ENCODE measurements at places on chromosomes 7 and 10.

GRCh38 chr10:125774581-125775191, 935 bp downstream of the MMP21 start:
- DNase-seq: no peak

DNA sequence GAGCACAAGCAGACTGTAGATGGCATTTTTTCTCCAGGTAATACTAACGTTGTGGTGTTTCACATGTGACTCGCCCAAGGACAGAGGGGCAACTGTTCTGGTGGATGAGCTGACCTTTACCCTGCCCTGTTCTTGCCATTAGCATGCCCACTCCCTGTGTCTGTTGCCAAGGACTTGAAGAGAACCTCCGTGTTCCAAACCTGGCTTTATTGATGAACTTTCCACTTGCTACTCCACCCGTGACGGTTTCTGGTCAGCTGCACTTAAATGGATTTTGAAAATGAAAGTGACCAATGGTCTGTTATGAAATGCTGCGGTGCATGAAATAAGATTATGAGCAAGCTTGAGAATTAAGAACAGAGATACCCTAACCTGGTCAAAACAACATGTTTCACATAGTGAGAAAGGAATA, 30.4 kb downstream of the LRRC4 start:
- no peak for DNase-seq

GRCh38 chr10:113473851-113474250, 79.0 kb upstream of the HABP2 start:
- DNase-seq: no peak

DNA sequence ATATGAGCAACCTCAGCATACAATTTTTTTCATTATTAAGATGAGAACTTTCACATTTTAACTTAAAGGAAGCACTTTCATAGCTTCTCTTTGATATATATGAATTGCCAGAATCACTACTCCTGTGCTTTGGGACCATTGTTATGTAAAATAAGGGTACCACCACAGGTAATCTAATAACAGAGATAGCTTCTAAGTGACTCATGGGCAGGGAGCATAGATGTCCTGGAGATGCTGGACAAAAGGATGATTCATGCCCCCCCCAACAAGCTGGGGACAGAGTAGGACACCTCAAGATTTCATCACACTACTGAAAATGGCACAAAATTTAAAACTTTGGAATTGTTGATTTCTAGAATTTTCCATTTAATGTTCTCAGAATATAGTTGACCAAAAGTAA, 641.1 kb downstream of the PCDH15 start:
- DNase-seq: no peak

DNA sequence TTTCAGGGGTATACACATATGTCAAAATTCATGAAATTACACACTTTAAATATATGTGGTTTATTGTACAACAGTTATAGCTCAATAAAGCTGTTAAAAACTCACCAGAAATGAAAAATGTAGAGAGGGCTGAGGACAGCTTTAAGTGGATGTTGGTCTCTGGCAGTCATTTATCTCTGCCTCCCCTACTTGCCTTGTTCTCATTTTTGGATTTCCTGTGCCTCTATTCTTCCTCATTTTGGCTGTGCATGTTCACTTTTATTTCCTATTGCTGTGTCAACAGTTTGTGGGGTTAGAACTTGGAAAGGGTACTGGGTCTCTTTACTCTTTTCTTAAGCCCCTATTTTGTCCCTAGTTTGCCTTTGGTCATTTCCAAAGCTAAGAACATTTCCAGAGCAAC, 18.6 kb upstream of the MEST start:
- no peak for DNase-seq

GRCh38 chr7:97298561-97298960, 181.1 kb downstream of the SDHAF3 start:
- no peak for DNase-seq

DNA sequence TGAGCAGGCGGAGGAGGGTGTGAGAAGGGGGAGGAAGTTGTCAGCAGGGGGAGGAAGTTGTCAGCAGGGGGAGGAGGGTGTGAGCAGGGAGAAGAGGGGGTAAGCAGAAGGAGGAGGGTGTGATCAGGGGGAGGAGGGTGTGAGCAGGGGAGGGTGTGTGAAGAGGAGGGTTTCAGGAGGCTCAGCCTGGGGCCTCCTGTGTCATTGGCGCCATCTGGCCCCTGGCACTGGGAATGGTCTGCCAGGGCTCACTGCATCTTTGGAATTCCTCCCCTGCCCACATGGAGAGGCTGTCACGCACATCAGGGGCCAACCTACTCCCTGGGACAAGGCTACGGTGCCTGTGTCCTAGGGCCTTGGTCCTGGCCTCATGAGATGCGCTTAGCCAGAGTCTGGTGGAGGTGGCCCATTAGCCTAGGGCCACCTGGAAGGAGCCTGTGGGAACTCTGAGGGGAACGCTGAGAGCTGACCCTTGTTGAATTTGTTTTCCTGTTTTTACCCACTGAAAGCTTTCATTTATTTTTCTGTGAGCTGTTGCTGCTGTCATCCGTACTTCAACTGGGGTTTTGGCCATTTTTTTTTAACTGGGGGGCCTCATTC, 18.0 kb downstream of the CAMK2B start:
- no peak for DNase-seq

DNA sequence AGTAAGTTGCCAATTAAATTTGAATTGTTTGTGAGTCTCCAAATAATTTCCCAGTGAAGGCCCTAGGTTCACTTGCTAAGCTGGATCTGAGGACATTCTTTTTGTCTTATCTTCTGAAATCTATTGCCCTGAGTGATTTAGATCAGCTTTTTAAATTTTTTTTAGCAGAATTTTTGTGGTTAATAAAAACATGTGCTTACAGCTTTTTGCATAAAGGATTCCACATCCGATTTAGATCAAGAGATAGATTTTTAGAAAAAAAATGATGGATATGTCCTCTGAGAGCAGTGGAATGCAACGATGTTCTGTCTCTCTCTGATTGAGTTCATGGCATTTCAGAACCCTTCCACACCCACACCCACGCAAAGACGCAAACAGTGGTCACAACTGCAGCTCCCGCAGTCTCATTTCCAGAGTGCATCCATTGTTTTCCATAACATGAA, 358.8 kb downstream of the SUGCT start:
- no peak for DNase-seq

- DNase-seq: no peak
Measured at GRCh38 chr7:42587806-42588205, 324.1 kb downstream of the C7orf25 start.

DNA sequence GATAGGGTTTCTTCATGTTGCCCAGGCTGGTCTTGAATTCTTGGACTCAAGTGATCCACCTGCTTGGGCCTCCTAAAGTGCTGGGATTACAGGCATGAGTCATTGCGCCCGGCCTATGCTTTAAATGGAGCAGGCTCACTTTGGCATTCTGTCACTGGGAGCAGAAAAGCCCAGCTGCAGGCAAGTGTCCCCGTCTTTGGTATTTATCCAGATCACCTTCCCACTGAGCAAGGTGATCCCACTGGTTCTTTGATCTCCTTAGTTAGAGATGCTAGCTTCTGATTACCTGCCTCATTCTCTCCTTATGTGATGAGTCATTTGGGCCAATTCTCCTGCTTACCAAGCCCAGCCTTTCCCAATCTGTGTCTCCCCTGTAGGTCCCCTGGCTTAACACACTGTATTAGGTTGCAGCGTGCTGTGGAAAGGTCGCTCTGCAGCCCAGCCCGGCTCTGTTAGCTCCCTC, 39.3 kb downstream of the SPDYE5 start:
- DNase-seq: no peak

- DNase-seq: no peak
Measured at GRCh38 chr7:37481722-37482288, 33.1 kb upstream of the ELMO1 start.

GRCh38 chr10:42827201-42827600, 44.6 kb downstream of the BMS1 start:
- no peak for DNase-seq

DNA sequence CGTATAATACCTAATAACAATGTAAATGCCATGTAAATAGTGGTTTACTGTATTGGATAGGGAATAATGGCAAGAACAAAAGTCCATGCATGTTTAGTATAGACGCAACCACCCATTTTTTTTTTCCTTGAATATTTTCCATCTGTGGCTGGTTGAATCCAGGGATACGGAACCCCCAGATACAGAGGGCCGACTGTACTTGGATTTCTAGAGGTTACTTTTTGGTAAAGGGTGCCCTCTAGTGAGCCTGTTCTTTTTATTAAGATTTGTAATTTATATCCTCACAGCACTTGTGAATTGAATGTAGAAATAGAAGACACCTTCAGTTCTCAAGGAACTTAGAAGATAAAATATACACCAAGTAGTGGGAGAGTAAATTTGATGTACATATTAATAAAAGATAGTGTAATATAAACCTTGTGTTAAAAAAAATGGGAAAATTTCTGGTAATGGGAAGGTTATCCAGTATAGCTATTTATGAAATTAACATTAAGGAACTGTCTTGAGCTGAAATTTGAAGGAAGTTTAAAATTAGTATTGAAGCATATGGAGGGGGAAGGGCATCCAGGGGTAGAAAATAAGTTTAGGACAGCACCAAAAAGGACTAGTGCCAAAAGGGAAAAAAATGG, 32.0 kb downstream of the EXOC6 start:
- no peak for DNase-seq

- DNase-seq: no peak
Measured at GRCh38 chr10:105742184-105742583, 1101.1 kb downstream of the SORCS3 start.

DNA sequence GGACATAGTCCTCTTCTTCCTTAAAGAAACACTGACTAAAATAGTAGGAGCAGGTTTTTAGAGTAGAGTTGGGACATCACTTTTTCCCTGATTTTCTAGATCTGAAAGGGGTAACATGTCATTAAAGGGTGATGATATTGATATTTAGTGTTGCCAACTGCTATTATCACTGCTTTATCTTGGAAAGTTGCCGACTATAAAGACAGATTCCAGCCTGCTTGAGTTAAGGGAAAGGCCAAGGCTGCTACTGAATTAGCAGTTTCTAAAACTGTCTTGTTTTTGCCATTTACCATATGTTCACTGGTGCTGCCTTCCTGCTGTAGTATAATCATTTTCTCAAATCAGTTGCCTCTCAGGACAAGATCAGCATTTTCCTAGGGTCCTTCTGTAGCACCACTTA, 29.7 kb downstream of the AP3M1 start:
- no peak for DNase-seq

GRCh38 chr10:53664282-53665019, 891.9 kb upstream of the MBL2 start:
- no peak for DNase-seq

DNA sequence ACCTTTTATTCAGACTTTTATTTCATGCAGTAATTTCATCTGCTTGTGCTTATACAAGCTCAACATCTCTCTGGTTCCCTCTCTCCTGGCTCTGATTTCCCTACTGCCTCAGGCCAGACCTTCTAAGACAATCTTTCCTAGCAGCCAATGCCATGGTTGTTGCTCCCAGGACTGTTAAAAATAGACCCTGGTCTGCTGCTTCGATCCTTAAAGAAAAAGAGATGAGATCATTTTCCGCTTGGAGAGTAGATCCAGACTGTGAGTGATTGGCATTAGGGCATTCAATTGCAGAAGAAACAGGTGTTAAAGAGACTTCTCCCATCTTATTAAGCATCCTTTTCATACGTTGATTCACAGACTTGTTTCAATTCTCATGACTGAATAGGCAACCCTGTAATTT, 68.4 kb upstream of the ITGB1 start:
- no peak for DNase-seq

- DNase-seq: no peak
Measured at GRCh38 chr10:92938841-92939240, 90.5 kb downstream of the EXOC6 start.

- no peak for DNase-seq
Measured at GRCh38 chr10:5632446-5632845, 33.9 kb downstream of the ASB13 start.

DNA sequence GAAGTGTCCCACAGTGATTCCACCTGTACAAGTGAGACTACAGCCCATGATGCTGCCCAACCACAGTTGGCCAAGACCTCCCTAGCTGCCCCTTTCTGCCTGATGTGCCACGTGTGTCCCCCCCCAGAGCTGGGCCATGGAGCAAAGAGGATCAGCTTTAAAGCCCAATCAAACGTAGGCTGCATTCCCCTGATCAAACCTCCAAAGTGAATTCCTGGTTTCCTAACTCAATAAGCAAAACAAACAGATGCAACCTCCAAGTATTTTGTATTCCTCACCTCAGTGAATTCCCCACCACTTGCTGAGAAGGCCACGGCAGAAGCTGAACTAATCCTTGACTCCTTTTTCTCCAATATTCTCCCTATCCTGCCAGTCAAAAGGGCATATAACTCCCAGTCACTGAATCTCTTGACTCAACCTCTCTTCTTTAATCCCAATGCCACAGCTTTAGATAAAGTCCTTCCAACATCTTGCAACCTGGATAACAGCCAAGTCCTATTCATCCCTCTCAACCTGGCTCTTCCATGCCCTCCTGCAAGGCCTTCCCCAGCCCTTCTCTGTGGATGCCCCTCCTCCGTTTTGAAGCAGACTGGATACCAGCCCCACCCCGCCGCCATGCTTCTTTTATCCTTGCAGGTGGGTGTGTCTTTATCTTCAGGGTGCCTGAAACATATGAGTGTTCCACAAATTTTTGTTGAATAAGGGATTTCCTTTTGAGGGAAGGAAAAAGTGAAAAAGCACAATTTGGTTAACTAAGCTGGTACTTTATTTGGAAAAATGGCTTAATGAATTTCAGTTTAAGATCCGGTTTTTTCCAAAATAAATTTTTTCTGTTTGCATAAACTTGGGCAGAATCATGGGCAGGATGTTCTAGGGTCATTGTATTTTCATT, 285.2 kb upstream of the MKLN1 start:
- DNase-seq: no peak

DNA sequence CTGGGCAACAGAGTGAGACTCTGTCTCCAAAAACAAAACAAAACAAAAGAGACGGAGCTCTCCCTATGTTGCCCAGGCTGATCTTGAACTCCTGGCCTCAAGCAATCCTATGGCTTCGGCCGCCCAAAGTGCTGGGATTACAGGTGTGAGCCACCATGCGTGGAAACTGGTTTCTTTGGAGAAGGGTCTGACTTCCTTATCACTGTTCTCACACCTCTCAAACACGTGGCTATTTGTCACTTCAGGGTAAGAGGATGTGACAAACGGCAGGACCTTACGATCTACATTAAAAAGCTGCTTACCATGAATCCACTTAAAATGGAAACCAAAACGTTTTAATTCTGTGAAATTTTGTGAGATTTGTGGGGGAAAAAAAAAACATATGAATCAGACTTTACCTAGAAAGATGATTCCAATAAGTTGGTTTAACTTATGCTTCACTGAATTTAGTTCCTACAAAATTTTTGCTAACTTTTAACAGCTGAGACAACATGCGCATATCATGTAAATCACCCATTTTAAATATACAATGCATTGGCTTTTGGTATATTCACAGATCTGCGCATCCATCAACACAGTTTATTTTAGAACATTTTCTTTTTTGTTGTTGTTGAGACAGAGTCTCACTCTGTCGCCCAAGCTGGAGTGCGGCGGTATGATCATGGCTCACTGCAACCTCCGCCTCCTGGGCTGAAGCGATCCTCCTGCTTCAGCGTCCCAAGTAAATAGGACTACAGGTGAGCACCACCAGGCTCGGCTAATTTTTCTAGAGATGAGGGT, 18.7 kb upstream of the FOXK1 start:
- no peak for DNase-seq
